ENCODE measurements at places on chromosomes 1 and 21.

GRCh38 chr1:90340606-90341005 is 345.7 kb downstream of the ZNF326 start:
- no peaks in the 10 kb centered on the region for H3K36me3 ChIP-seq
- H3K4me1 ChIP-seq: no peaks in the 10 kb centered on the region
- H3K27ac ChIP-seq: no peak overlapping the region
- DNase-seq: no peak
- no peaks in the 10 kb centered on the region for H3K27me3 ChIP-seq

- DNase-seq: no peak
- H3K4me3 ChIP-seq: no peak overlapping the region
- no peaks in the 10 kb centered on the region for H3K27me3 ChIP-seq
- no peaks in the 10 kb centered on the region for H3K4me1 ChIP-seq
Measured at GRCh38 chr1:80639777-80640533, 1160.8 kb upstream of the ADGRL2 start.

DNA sequence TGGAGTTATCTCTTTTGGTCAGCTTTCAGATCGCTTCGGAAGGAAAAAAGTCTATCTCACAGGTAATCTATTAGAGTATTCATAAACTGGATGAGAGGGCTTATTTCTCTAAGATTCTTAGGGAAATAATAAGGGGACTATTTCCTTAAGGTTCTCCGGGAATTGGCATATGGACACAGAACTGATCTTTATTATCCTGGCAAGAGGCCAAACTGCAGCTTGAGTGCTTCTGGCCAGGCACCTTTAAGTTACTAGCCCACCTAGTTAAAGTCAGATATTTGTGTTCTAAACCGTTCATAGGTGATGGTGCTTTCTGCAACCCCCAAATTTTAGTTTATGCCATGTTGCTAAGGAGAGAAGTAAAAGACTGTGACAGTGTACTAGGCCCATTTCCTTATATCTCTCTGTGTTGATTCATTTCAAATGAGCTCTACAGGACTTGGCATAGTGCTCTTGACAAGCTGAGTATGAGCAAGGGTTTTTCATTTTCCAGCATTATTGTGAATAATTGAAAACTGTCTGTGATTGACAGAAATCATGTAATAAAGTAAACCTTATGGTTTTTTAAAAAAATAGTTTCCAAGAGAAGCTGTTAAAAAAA is 43.4 kb downstream of the SLC22A15 start:
- H3K27me3 ChIP-seq: no peaks in the 10 kb centered on the region
- H3K4me1 ChIP-seq: no peaks in the 10 kb centered on the region
- no peaks in the 10 kb centered on the region for H3K36me3 ChIP-seq
- H3K27ac ChIP-seq: no peak overlapping the region

- no peak for DNase-seq
- no peaks in the 10 kb centered on the region for H3K36me3 ChIP-seq
- no peaks in the 10 kb centered on the region for H3K27me3 ChIP-seq
- no peak overlapping the region for H3K4me3 ChIP-seq
Measured at GRCh38 chr1:161702250-161702649, 4.8 kb upstream of the FCRLA start.
